GM04503 (cell line): ENCODE measurements at places on chromosomes 3 and 15.

GRCh38 chr3:175153595-175153994 is 294.5 kb downstream of the NAALADL2 start:
- no peak for DNase-seq

DNA sequence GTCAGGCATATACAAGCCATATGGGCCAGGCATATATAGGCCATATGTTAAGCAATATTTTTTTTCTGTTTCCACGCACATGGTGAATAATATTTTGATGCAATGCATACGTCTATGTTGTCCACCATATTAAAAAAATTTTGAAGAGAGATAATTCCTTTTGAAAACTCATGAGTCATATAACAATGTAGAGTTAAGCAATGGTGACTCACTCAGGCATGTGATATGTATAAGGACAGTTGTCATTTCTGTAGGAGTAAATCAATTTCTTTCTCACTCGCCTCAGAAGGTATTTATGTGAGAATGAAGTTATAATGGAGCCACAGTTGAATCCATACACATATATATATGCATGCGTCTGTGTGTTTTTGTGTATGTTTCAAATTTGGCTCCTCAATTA is 272.6 kb downstream of the EPHA3 start:
- DNase-seq, result no peak

DNA sequence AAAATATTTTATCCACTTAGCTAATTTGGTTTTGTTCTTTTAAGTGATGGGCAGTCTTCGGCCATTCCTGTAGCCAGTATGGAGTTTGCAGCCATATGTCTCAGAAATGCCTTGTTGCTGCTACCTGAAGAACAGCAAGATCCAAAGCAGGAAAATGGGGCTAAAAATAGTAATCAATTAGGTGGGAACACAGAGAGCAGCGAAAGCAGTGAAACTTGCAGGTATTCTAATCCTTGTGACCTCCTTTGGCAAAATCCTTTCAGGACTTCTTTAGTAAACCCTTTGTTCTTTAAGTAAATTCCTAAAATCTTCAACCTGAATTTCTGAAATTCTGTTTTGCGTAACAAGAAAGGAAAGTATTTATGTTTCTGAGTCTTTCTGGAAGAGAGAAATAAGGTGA is 49.8 kb downstream of the CNOT10 start:
- DNase-seq, result no peak

GRCh38 chr15:45456212-45457106 is 66.1 kb downstream of the SLC30A4 start:
- peak; percentile 98 for DNase-seq

DNA sequence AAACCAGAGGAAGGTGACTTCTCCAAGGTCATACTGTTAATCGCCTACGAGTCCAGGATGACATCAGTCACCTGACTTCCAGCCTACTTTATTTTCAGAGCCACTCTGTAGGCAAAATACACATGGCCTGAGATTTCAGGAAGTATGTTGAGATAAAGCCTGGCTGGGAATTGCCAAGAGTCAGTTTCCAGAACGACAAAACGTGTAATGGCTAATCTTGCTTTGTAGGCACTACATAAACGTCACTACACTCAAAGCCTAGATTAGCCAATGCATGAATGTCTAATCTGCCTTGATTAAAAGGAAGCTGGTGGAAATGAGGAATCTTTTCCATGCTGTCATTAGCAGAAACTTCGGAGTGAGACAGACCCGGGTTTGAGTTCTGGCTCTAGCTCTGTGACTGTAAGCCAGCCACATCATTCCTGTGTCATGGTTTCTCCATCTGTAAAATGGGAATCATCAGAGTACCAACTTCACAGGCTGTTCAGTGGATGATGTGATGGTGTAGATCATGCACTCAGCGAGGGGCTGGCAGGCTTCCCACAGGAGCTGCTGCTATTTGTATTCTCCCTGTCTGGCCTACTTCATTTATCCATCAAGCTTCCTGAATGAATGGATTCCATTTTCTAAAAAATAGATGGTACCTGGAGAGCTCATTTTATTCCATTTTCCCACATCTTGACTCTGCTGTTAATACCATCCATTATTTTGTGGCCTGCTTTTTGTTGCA is 241.9 kb downstream of the XXYLT1 start:
- no peak for DNase-seq

DNA sequence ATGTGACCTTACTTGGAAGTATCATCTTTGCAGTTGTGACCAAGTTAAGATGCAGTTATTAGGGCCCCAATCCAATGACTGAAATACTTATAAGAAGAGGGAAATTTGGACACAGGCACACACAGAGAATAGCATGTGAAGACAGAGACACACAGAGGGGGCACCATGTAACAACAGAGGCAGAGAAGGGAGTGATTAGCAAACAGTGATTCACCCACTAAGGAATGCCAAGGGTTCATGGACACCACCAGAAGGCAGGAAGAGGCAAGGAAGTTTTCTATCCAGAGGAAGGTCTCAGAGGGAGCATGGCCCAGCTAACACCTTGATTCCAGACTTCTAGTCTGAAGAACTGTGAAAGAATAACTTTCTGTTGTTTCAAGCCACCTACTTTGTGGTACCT is 25.0 kb downstream of the SIDT1 start:
- DNase-seq, result no peak

GRCh38 chr3:81354119-81354518 is 407.3 kb downstream of the GBE1 start:
- DNase-seq, result no peak

DNA sequence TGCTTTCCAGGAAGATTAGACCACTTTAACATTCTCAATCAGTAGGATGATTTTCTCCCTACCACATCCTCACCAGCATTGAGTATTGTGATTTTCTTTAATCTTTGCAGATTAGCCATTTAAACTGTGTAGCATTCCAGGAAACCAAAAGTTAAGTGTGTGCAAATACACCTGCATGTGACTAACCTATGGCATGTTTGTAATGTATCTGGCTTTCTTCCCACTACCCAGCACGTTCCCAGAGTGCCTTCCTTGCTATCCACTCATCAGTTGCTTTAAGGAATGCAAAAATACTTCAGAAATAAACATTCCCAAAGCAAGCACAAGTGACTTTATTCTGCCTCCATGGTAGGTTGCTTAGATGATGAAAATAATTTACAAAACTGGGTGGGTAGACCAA is 74.2 kb downstream of the ATG7 start:
- no peak for DNase-seq

DNA sequence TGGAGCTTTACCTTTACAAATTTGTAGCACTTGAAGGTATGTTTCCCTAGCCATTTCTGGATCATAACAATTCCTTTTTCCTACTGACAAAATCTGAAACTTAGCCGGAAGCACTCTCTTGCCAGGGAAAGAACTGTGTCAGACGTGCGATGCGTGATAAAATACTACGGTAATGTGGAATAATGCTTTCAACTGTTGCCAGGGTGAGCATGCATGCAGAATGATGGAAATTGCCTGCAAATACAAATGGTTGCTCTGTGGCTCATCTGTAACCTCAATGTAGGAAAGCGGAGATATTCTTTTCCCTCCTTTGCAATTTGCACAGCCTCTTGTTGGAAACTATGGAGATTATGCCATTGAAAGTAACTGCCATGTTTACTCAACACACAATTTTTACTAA is 736.5 kb upstream of the CFAP20DC start:
- no peak for DNase-seq

GRCh38 chr15:33021806-33022389 is 172.6 kb downstream of the FMN1 start:
- DNase-seq, result no peak

- no peak for DNase-seq
These were observed 19.8 kb upstream of the USP3 start for GRCh38 chr15:63484433-63485186.

DNA sequence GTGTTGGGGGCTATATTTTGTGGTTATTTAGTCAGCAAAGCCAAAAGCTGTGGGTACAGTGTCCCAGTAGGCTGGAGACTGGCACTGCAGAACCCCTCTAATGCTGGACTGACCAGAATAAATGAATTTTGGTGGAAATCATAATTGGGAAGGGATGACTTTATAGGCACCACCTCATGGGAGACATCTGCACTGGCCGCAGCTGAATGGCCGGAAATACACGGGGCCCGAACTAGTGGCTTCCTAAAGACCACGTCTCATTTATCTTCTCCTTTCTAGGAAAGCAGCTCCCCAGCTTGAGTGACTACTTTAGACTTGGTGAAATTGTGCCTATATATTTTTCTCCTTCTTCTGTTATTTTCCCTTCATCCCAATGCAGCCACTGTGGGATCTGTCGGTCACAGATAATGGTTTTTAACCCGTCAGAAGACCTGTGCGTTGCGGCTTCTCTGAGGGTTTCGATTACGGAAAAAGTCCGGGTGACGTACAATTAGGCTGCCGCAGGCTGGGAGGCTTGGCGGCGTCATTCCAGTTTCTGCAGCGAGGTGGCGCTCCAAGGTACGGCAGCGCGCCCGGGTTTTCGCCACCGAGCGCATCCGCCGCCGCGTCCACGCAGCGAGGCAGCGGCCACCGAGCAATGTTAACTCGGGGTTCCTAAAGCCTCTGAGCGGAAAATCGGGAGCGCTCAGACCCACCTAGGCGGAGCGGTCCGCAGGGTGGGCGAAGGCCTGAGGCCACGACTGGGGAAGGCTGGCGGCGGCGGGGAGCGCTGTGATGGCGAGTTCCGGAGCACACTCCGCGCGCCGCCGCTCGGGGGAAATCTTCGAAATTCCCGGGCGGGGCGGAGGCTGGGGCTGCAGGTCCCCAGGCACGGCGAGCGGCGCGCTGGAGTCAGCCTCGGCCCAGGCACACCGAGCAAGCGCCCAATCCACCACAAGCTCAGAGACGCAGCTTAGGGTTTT is 26.3 kb downstream of the NR2F2 start:
- no peak for DNase-seq

GRCh38 chr3:195811756-195812155 is at the start of gene MUC4:
Gene MUC4, minus strand, starts transcription at chr3:195811929. Its CDS starts 112 bp downstream, at chr3:195811817.
- no peak for DNase-seq

GRCh38 chr3:105877336-105877910 is 8.6 kb upstream of the CBLB start:
- DNase-seq, result no peak

DNA sequence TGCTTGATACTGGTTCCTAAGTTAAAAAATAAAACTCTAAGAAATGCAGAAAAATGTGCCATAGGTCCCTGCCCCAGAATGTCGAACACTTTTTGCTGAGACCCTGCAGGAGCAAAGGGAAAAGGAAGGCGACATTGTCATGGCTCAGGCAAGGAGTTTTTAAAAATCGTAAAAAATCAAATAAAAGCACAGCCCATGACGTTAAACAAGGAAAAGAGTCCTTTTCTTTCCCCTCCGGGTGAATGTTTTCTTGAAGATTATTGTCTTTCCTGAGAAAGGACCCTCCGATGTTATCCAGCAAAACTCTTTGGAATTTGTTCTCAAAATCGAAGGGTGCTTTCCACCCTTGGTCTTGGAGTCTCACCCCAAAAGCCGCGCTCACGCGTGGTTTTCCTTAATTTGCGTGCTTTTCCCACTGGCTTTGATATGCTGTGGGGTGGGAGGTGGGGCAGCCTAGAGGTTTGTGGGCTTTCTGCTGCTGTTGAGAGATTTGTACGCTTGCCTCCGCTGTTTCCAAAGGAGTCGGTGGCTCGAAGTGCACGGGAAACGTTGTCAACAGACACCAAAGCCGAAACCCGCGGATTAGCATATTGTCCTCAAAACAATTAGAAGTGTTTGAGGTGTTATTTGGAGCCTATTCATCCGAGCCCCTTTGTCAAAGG is 2.9 kb downstream of the SOX14 start:
- no peak for DNase-seq

- no peak for DNase-seq
These were observed 579 bp upstream of the UBE3A start for GRCh38 chr15:25439369-25439836.

DNA sequence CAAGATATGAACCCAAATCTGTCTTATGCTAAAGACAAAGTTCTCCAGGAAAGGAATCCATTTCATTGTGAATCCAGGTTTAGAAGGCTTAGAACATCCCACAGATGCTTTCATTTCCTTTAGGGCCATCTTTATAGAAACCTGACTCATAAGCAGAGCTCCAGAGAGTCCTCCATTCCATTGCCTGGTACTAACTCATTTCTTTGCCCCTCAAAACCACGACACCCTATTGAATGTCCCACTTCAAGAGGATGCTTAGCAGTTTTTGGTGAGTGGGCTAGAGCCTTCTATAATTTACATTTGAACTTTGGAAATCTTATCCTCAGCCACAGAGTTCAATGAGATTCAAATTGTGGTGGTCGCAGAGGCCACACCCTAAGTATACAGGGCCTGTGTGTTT is 325.0 kb downstream of the NTRK3 start:
- no peak for DNase-seq

DNA sequence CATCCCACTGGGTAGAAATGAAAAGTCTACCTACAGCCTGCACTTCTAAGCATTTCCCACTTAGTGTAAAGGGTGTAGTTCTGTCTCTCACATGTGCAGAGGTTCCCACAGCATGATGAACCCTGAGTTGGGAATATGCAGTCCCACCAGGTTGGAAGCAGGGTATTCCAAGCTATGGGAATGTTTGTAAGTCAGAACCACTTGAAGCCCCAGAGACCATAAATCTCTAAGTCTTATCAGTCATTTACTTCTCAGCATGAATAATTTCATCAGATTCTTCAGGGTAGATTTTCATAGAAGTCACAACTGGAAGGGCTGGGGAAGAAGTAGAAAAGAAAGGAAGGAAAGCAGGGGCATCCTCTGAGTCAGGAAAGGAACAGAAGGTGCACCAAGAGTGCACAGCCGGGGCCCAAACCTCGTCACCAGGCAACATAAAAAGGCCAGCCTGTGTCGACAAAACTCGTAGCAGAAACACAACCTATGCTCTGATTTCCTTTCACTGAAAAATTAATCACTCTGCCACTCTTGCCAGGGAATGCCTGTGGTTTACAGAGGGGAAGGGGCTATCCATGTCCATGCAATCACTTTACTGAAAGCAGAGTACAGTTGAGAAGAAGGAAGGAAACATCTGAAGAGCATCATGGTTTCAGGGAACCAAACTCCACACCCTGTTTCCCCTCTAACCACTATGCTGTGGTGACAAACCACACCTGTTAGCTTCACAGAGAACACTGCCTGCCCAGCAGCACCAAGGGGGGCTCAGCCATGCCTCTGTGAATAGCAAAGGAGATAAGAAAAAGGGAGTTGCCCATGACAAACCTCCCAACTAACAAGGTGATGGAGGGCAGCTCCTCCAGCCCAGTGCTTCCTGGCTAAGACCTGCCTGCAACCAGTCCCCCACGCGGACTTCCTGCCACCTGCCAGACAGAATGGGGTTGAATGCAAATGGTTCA is 40.5 kb downstream of the SH3BP5 start:
- no peak for DNase-seq

DNA sequence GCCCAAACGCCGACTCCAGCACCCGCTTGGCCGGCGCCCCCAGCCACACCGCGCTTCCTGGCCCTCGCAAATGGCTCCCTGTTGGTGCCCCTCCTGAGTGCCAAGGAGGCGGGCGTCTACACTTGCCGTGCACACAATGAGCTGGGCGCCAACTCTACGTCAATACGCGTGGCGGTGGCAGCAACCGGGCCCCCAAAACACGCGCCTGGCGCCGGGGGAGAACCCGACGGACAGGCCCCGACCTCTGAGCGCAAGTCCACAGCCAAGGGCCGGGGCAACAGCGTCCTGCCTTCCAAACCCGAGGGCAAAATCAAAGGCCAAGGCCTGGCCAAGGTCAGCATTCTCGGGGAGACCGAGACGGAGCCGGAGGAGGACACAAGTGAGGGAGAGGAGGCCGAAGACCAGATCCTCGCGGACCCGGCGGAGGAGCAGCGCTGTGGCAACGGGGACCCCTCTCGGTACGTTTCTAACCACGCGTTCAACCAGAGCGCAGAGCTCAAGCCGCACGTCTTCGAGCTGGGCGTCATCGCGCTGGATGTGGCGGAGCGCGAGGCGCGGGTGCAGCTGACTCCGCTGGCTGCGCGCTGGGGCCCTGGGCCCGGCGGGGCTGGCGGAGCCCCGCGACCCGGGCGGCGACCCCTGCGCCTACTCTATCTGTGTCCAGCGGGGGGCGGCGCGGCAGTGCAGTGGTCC is 3.5 kb downstream of the ISLR2 start:
- no peak for DNase-seq
